CD8-positive, alpha-beta T cell (primary cell): ENCODE measurements at places on chromosomes 2 and 18. TPM values are rescaled to one million over a fixed set of nuclear protein-coding genes. Genes with fewer than 3 reads are reported as not detected.
A peak's percentile ranks its signal among the peaks of the same experiment; 100 is the strongest.

The SCLY gene
- total RNA-seq, result 5.8 TPM

The SLC4A3 gene
- not detected for total RNA-seq

The CENPA gene
- total RNA-seq, result 0.39 TPM

The KLHL30 gene
- total RNA-seq, result not detected

DNA sequence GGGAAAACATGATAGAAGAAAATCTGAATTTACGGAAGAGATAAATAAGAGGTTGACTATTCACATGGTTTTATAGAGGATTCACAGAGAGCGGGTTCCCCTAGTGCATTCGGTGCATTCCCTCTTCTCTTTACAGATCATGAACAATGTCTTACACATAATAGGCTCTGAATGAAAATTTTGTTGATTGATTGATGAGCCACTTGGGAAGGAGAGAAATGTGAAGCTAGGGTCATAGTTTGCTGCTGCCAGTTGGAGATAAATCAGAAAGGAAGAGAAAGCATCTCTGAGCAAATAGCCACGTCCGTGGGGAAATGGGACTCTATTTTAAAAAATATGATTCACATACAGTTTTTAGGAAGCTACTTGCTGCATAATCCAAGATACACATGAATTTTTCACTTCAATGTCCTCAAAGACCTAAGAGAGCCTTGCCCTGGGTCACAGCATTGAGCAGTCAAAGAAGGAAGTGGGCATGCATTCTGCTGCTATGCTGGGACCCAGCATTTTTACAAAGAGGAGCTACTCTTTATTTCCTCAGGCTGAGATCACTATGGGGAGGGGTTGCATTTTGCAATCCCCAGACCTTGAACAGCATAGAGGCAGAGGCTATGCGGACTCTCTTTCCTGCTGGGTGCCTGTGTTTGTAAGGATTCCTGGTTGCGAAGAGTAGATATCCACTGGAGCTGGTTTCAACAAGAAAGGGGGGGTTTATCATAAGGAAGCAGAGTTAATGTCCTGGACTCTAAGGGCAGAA is 395.3 kb downstream of the TSN start:
- no peak for DNase-seq

DNA sequence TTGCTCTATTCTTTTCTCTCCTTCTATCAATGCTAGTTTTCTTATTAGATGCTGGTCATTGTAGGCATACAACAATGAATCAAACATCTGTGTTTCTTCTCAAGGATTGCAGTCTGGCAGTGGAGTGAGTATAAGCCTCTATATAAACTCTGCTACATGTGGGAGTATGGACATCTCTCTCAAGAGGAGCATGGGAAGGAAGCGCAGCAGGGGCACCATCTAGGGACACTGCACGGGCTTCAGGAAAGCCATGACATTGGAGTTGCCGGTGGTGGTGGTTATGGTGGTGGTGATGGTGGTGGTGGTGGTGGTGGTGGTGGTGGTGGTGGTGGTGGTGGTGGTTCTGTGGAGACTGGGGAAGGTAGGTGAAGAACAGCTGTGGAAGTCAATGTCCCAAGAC is 462.6 kb downstream of the RNF144A start:
- DNase-seq, result no peak

DNA sequence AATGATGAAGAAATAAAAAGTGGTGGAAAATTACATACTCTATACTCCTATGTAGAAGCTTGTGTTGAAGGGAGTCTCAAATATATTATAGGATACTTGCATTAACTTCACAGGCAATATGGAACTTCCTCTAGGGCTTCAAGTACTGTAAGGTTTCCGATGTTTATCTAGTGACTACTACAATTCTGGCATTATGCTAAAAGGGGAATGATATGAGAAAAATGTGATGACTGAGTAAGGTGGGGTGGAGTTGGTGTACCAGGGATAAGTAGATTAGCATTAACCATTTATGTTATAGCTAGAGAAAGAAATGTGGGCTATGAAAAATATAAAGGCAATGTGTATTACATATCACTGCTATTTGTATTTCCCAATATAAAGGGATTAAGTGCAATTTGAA is 229.5 kb downstream of the DCC start:
- no peak for DNase-seq

- DNase-seq, result no peak
Observed at GRCh38 chr2:241692448-241692847, 5.8 kb upstream of the DTYMK start.

- no peak for DNase-seq
Observed at GRCh38 chr2:30710461-30710860, 96.8 kb downstream of the CAPN13 start.

DNA sequence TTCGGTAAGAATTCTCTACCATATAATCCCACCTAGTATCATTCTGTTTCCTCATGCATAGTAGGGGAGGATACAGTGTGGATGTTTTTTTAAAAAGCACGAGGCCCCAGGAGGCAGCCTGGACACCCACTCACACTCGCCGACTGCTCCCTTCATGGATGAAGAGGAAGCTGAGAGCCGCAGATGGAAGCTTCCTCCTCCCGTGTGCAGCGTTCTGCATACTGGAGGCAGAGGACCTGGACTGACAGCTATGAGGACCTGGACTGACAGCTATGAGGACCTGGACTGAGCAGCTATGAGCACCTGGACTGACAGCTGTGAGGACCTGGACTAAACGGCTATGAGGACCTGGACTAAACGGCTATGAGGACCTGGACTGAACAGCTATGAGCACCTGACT is 234.4 kb downstream of the NDUFA10 start:
- DNase-seq, result no peak

DNA sequence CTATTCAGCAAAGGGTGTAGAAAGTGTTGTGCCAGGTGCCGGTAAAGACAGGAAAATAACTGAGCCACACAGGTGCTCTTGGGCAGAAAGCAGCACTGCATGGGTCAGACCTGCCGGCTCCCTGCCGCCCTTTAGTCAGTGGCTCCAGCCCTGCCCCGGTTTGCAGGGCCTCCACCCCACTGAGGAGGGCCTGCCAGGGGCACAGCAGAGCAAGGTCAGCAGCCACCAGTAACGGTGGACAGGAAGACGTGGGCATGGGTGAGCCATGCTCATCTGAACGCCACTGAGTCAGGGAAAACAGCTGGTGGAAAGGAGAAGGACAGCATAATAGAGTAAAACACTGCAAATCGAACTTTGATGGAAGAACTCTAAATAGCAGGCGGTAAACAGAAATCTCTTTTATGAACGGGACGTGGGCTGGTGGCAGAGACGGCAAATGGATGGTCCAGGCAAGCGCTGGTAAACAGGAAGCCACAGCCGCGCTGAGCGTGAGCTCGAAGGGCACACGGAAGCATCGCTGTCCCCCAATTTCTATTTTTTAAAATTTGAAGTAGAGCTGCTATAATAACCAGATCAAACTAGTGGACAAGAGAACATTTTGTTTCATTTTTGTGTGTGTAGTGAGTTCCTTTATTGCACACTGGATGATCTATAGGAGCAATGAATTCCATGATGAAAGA is 141.8 kb upstream of the ALKAL2 start:
- peak; percentile 56 for DNase-seq

DNA sequence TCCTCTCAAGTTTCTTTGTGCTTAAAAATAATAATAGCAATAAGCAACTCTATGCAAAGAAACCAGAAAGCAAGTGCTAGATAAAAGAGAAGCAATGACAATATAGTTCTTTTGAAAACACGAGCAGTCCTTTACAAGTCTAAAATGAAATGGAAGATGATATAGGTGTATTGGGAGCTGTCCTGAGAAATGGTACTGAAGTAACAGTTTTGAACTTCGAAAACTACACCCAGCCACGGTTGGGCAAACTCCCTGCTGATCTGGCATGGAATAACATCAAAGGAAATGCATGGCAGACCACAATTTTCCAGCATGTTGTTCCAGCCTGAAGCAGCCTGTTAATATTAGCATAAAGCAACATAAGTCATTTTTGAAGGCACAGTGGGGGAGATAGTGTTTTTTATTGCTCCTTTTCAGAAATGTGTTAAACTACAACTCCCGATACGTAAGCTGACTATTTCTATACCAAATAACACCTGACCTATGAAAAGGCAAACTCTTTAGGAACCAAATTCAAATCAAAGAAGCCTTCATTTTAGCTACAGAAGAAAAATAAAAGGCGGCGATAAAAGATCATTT is 596.1 kb upstream of the KLHL29 start:
- no peak for DNase-seq

GRCh38 chr2:240149943-240150784 is 9.7 kb upstream of the OTOS start:
- DNase-seq, result no peak

DNA sequence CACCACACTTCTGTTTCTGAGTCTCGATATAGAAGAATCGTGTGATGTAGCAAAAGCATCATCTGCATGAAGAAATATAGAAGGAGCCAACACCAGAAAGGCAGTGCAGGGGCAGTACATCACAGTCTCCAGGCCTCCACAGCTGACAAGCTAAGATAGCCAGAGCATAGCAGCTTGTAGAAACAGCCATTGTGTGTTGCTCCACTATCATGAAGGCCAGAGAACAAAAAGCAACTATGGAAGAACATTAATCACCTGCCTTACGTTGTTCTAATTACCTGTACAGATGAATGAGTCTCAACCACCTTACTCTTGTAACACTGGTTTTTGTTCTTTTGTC is 129.0 kb downstream of the RND3 start:
- DNase-seq, result no peak

DNA sequence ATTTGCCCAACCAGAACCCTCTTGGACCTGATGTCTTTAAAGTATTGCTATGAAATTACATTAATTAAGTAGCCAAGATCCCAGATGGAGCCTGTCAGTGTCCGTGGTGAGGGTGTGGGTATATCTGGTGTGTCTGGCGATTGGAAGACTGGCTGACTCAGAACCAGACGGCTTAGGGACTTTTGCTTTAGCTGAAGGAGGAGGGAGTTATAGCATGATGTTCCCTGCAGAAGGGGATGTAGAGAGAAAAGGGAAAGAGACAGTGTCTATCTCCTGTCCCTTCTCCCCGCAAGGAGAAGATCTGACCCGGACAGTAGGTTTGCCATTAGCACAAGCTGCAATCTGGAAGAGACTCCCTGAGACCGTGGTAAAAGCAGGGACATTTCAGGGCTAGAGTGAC is 60.6 kb downstream of the POU3F3 start:
- DNase-seq, result no peak
